ENCODE measurements at places on chromosomes 5 and 9.
A peak's percentile ranks its signal among the peaks of the same experiment; 100 is the strongest.

DNA sequence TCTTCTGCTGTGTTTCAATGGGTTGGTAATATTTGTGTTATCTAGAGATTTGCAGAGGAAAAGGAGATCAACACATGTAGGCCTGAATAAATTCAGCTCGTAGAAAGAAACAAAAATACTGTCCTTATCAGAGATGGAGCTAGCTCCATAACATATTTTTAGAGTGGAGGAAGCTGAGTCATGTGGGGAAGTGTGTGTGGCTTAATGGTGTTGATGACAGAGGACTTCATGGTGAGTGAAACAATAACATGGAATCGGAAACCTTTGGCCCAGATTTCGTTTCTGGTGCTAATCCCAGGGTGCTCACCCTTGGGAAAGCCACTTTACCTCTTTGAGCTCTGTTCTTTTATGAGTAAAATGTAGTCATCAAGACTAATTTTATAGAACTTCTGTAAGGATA is 825.0 kb downstream of the TLR4 start:
- no peak for DNase-seq

GRCh38 chr5:113050721-113051382 is 74.3 kb downstream of the DCP2 start:
- DNase-seq = no peak

GRCh38 chr9:136687721-136688223 is 515 bp upstream of the AGPAT2 start:
- DNase-seq = no peak

DNA sequence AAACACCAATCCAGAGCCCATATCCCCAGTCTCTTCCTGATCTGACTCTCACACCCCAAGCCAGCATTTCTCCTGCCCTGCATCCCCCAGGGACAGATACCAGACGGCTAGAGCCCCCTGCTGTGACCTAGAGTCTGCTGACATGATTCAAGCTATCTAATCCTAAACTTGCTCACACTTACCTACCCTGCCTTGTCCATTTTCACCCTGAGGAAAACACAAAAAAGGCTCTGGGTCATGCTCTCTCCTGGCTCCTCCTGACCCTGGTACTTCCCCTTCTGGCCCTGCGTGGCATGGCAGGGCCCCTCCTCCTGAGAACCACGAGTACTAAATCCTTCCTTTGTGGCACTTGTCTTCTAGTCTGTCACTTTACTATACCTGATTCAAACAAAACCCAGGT is 2.8 kb upstream of the ARRDC1 start:
- no peak for DNase-seq

DNA sequence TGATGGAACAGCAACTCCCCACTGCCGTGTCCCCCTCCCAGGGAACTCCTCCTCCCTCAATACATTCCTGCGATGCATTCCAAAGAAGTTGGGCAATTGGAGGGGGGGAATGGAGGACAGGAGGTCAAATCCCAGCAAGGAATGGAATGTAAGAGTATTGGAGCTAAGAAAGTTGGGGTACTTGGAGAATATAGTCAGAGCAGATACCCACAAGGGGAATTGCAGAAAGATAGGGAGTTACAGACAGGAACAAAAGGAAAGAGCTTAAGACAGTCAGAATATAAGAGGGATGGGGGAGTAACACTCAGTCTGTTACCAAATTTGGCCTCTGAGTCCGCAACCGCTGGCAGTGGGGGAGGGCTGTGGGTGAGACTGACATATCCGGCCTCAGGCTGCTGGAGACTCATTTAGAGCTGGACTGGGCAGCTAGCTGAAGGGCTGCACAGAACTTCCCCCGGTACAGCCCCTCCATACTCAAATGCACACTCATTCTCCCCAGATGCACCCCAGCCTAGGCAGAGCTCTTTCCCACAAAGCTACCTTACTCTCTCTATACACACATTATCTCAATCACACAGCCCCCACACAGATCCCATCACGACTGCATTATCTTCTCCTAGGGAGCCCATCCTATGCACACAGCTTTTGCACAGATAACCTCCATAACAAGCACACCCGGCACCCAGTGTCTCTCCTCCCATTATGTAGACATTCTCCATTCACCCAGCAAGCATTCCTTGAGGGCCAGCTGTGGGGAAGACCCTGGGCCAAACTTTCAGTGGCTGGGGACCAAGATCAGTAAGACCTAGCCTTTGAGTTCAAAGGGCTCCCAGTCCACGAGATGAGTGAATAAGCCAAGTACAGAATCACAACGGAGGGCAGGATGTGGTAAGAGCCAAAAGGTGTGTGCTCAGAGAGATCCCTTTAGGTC is 3.7 kb downstream of the TLN1 start:
- peak; percentile 71 for DNase-seq

GRCh38 chr5:112917453-112917995 is 4.5 kb downstream of the REEP5 start:
- no peak for DNase-seq

- no peak for DNase-seq
Observed at GRCh38 chr5:110323832-110324231, 402.6 kb downstream of the TMEM232 start.

DNA sequence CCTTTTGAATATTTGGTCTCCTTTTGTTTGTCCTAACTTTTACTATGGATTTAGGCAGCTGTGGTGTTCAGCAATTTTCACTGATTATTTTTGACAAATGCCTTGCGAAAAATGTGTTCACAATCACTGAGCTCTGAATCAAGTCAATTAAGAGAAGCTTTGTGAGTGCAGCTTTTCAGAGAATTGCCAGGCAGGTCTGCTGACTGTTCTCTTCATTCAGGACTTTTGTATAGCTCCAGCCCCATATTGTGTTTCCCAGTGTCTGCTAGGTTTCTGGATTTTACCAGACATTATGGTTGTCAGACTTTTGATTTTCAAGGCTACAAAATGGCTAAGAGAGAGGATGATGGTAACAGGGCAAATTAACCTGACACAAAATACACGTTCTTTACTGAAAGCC is 1055.9 kb downstream of the CDH18 start:
- no peak for DNase-seq

DNA sequence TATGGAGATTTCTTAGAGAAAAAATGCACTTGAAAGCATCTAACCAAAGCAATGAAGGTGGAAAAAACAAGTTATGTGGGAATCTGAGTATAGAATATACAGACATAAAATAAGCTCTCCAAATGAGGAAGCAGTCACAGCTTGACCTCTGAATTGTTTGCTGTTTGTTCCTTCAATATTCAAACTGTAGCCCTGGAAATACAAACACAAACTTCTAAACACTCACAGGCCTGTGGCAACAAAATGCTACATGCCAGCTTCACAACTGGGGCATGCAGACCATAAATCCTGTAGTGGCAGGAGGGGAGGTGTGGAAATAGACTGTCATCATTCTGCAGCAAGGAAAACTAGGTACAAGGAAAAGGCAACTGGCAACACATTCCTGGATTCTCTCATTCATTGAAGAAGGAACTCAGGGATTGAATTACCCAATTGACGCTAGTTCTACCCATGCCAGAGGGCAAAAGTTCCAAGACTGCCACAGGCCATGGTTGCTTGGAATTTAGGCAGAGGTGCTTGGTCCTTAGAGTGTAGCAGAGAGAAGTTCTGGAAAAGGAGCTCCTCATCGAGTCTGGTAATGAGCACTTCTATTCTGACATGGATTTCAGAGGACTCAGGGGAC is 349.6 kb downstream of the PDE4D start:
- DNase-seq = no peak

GRCh38 chr9:95363051-95363841 is 45.7 kb upstream of the FANCC start:
- no peak for DNase-seq

GRCh38 chr9:119370816-119371215 is 1.6 kb upstream of the BRINP1 start:
- no peak for DNase-seq

GRCh38 chr9:105243015-105243686 is 1.3 kb upstream of the SLC44A1 start:
- DNase-seq = no peak

DNA sequence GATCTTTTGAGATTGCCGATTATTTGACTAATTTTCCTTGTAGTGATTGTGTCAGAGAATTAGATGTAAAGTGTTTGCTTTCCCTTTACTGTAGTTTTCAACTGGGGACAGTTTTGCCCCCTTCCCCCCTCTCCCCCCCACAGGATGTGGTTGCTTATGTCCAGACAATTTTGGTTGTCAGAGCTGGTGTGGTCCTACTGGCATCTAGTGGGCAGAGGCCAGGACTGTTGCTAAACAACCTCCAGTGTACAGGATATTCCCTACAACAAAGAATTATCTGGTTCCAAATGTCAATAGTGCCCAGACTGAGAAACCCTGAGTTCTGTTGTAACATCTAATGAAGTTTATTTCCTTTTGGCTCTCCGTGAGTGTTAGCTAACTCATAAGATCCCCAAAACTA is 20.0 kb downstream of the TMEFF1 start:
- peak; percentile 15 for DNase-seq

DNA sequence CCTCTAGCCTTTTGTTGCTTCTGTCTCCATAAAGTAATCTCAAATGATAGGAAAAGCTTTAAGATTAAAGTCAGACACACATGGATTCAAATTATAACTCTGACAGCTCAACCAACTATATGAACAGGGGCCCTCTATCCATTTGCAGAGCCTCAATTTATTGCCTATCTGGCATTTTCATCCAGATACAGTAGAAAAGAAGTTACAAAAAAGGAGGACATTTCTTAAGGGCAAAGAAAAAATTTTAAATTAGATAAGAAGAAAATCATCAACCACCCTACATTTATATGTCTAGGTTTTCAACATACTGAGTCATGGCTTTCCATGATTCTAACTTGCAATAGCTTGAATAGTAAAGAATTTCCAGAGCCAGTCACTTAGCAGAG is 567.2 kb downstream of the CAAP1 start:
- DNase-seq = no peak

- DNase-seq = no peak
Observed at GRCh38 chr9:21708856-21709255, 93.6 kb upstream of the MTAP start.

DNA sequence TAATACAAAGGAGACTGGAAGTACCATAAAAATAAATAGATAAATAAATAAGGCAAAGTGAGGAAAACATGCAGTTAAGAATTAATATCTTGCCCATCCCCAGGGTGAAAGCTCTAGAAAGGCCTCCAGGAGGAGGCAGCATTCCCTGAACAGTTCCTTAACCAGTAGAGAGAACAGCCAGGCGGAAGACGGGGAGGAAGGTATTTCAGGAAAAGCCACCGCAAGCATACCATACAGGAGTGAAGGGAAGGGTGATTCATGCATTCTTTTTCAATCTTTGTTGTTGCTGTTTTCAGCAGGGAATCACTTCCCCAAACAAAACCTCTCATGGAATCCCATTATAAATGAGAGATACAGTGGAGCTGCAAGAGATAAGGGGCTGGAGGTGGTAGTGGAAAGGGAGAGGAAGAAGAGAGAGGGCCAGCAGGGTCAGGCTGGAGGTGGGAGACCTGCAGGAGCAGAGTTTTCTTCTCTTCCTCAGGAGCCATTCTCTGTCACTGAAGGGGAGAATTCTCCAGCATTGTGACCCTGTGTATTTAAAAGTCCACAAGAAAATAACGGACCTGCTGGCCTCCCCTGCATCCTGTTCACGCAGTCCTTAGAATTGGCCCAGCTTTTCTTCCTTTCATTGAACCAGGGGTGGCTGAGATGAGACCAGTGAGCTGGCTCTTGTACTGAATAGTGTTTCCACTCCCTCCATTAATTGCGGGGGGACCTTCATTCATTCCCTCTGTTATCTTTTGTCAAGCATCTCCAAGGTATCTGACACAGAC is 255.9 kb downstream of the FAM114A2 start:
- no peak for DNase-seq

- no peak for DNase-seq
Observed at GRCh38 chr5:88842784-88843183, 40.2 kb downstream of the MEF2C start.

DNA sequence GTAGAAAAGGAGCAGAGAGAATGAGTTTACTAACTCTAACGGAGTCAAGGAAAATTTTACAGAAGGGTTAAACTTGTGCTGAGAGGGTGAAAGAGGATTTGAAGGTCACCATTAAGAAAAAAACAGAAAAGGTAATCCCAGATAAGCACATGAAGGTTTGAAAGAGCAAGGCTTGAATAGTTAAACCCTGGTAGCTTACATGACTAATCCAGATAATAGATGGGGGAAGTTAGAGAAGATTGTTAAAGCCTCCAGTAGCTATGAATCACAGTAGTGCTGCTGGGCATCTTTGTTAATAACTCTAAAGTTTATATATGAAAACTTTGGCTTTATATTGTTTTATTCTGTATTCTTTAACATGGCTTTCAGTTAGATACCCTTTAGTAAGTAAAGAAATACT is 354.5 kb upstream of the FTMT start:
- DNase-seq = no peak

- no peak for DNase-seq
Observed at GRCh38 chr5:167870055-167870454, 421.4 kb upstream of the WWC1 start.

DNA sequence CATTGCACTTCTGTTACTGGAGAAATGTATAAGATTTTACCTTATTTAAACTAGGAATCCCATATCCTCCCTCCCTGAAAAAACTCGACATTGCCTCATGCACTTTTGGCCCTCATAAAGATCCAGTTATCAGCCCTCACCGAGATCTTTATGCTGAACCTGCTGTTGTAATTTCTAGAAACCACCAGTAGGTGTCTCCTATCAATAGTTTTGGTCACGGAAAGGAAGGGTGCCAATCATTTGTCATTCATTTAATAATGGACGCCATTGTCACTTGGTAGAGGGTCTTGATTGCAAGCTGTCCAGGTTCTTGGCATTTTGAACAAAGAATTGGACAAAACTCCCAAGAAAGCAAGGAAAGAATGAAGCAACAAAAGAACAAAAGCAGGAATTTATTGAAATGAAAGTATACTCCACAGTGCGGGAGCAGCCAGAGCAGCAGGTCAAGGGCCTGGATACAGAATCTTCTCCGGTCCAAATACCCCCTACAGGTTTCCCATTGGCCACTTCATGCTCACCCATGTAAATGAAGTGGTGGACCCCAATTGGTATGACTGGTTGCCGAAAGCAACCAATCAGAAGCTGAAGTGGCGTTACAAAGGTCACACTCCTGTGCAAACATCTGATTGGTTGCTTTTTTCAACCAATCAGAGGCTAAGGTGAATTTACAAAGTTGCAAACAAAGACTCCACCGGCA is 524.3 kb downstream of the PSAT1 start:
- no peak for DNase-seq

DNA sequence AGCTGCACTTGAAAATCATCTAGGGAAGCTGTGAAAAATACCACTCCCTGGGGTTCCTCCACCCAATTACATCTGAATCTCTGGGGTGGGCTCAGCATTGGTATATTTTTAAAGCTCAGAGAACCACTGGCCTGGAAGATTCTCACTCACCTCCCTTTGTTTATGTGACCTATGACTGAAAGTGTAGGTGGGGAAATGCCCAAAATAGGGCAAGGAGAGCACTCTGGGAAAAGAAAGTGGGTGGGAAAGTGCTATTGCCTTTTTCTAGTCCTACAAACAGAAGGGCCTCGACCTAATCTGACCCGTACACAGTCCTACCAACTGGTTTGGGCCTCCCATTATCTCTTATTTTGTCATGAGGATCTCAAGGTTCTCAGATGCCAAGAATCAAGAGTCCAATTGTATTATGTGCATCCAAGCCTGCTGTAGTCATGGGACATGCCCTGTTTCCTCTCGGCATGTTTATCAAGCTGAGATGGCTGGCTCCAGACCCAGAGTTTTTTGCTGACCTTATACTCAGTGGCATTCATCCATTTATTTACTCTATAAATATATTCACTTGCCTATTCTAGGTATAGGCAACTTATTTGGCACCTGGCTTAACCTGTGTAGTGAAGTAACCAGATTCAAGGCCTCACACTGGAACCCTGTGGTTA is 483.7 kb downstream of the ENC1 start:
- no peak for DNase-seq

- DNase-seq = no peak
Observed at GRCh38 chr5:142411656-142412425, 87.0 kb upstream of the SPRY4 start.

All from NK-92 treated with Interleukin-12 subunit alpha and Interleukin-12 subunit beta, amount 100 ng/mL, for 24 hours (cell line).